NCI-H1436 treated with DMSO at 0.1 percent for 48 hours (cell line): ENCODE measurements at places on chromosomes 13 and 19.

DNA sequence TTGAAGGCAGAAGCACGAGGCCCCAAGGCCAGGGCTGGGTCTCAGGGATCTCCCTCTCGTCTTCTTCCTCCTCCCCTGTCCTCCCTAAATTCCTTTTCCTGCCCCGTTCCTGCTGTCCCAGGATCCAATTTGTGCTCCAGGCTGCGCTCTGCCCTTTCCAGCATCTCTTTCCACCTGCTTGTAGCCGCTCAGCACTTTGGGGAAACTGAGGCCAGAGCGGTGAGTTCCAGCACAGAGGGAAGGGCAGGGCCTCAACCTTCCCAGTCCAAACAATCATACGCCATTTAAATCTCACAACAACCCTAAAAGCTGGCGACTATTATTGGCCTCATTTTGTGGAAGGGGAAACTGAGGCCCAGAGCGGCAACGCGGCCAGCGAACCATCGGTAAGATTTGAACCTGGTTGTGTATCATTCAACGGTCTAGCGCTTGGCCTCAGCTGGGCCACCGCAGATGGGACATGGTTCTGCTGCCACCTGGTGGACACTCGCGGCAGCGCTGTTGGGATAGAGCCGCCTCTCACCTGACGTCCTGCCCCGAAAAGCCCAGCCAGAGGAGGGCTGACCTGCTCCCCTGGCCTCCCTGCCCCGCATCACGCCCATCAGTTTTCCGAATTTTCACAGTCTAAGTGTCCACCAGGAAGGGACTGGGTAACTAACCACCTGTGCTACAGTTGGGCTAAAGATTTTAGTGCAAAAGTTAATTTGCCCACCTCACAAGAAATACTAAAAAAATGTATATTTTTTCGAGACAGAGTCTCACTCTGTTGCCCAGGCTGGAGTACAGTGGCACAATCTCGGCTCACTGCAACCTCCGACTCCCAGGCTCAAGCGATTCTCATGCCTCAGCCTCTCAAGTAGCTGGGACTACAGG lies 4.2 kb upstream of the RPL18A start:
- DNase-seq: no peak

- no peak for DNase-seq
Observed at GRCh38 chr19:46840498-46840942, 10.1 kb downstream of the AP2S1 start.

- no peak for DNase-seq
Observed at GRCh38 chr13:112634102-112634501, 46.1 kb upstream of the TUBGCP3 start.

DNA sequence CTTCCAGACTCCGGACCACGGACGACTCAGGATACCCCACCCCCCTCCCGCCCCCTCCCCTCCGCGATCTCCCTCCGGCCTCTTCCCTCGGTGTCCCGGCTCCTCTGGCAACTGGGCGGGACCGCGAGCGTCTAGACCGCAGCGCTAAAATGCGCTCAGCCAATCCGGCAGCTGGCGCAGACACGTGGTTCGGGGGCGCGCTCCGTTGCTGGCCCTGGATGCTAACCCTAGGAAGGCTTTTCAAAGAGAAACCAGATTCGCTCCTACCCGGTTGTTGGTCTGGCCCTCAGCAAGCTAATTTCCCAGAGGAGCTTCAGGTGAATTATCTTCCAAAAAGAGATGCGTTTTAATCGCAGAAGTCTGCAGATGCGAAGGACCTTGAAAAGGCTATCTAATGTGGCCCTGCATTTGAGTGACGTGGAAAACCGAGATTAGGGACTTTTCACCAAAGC lies at the start of gene DZIP1:
Gene DZIP1 (minus strand): TSS at position 106 of the 452 bp plus-strand sequence. CDS start 2,677 bp downstream, outside the sequence.
- DNase-seq: no peak

GRCh38 chr19:17957149-17957849 lies 9.6 kb upstream of the KCNN1 start:
- no peak for DNase-seq

- DNase-seq: no peak
Observed at GRCh38 chr13:30307194-30307970, at the start of gene KATNAL1. KATNAL1 (minus strand) TSS chr13:30307551; CDS start chr13:30283777, 23,774 bp downstream.

DNA sequence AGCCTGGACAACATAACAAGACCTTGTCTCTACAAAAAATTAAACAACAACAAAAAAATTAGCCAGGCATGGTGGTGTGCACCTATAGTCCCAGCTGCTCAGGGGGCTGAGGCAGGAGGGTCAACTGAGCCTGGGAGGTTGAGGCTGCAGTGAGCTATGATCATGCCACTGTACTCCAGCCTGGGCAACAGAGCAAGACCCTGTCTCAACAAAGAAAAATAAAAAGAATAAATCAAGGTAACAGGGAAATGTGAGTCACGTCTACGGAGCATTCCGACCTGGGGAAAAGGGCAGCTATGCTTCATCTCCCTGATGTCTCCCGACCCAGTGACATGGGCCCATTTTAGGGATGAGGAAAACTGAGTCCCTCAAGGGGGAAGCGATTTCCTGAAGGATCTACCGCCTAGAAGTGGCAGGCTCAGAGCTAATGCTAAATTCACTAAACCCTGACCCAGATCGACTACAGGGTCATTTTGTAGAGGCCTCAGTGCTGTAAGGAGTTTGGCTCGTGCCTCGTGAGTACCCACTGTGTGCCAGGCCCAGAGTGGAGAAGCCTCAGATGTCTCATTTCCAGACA lies 19.5 kb downstream of the PTPRS start:
- no peak for DNase-seq

- no peak for DNase-seq
Observed at GRCh38 chr13:100089465-100090032, 656 bp downstream of the PCCA start.

DNA sequence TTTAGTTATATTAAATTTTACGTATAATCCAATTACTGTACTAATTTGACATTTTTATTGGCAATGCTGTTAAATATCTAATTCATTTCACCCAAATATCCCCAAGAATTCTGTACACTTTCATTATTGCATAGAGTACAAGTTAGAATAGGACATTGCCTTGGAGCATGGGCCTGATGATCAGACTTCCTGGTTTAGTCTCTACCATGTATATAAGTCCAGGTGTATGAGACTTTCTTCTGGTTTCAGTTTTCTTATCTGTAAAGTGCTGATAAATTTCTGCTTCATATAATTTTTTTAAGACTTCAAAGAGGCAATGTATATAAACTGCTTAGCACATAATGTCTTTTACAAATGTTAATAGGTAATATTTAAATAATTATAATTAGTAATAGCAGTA lies 179.4 kb downstream of the KLF12 start:
- DNase-seq: no peak

GRCh38 chr19:575527-576506 lies 3.4 kb downstream of the BSG start:
- DNase-seq: no peak

GRCh38 chr19:31066385-31066784 lies 282.9 kb downstream of the TSHZ3 start:
- no peak for DNase-seq

- DNase-seq: no peak
Observed at GRCh38 chr19:51125421-51126075, 842 bp downstream of the SIGLEC9 start.
